ENCODE measurements at places on chromosomes 4 and X.

GRCh38 chrX:19349264-19349663, 5.5 kb downstream of the PDHA1 start:
- no peak for DNase-seq

- no peak for DNase-seq
Measured at GRCh38 chrX:11626351-11626750, 39.4 kb downstream of the ARHGAP6 start.

GRCh38 chr4:155881555-155881954, 15.5 kb upstream of the ASIC5 start:
- DNase-seq, result no peak

- peak; percentile 61 for DNase-seq
Measured at GRCh38 chrX:18983666-18984380, at the start of gene PHKA2. PHKA2 (minus strand) TSS chrX:18984114; CDS start chrX:18983932, 182 bp downstream.

DNA sequence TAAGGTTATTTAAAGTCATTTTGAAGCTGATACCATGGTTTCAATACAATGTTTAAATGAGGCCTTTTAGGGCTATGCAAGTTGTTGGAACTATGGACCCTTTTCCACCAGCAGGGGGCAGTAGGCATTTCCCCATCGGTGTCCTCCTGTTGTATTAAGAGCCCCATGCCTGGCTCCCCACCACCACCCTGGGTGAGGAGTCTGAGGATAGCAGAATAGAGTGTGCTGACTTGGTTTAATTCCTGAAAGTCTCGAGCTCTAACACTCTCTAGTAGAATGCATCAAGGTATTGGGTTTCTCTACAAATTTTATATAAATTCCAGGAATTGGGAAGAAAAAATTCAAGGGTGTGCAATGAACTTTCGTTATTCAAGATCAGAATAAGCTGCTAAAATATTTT, 234.8 kb upstream of the JADE1 start:
- no peak for DNase-seq

DNA sequence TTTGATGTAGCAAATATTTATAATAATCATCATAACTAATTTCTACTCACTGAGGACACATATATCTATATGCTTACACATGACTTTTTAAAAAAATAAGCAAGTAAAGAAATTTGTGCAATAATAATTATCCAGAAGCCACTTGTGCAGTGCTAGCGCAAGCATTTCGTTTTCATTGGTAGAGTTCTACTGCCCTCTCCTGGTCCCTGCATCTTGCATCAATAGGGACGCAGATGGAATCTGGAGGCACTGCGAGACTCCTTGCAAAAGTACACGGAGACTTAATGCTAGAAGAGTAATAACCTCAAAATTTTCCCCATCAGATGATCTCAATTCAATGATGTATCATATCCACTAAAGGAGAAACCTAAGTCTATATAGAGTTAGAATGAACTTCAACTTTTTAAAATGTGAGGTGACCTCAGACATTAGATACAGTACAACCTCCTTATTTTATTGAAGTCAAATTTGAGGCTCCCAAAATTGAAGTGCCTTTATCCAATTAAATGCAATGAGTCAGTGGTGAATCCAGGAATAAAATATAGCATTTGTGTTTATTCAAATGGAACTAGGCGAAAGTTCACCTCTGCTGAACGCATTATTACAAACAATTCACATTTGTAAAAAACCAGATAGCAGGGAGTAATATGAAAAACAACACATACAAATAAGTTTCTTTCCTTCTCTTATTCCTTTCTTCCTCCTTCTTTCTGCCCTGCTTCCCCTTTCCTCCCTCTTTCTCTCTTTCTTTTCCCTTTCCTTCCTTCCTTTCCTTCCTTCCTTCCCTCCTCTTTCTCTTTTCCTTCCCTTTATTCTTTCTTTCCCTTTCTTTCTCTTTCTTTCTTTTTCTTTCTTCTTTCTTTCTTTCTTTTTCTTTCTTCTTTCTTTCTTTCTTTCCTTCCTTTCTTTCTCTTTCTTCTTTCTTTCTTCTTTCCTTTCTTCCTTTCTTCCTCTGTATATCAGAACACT, 450.0 kb downstream of the ANKRD50 start:
- DNase-seq, result peak; percentile 87
